Calu3 (cell line): ENCODE measurements at places on chromosomes 6 and 20. TPM values are rescaled to one million over a fixed set of nuclear protein-coding genes. Genes with fewer than 3 reads are reported as not detected.

Gene BPI
- not detected in 2 replicates for total RNA-seq

- no peak for DNase-seq
Measured at GRCh38 chr6:31658158-31658688, 2.4 kb downstream of the C6orf47 start.

GRCh38 chr6:110876806-110877564 is 2.4 kb downstream of the AMD1 start:
- no peak for DNase-seq

- no peak for DNase-seq
Measured at GRCh38 chr6:116922853-116923548, 46.0 kb downstream of the RFX6 start.

Gene NOX3
- total RNA-seq, result not detected in 2 replicates

Gene AGPAT4
- total RNA-seq, result 8.7 and 11.3 TPM in 2 replicates

DNA sequence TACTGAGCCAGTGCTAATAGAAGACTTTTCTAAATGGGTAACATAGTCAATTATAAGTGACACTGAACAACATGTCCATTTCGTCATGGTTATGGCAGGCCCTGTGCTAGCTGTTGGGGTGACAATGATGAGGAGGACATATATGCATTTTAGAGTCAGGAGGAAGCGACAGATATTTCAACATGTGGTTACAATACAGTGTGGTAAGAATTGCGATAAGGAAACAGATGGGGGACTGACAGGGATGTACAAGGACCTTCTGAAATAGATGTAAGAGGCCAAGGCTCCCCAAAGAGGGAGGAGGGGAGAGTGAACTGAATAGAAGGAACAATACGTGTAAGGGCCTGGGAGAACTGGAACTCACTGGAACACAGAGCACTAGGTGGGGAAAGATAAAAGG is 11.7 kb downstream of the MMP24 start:
- no peak for DNase-seq

DNA sequence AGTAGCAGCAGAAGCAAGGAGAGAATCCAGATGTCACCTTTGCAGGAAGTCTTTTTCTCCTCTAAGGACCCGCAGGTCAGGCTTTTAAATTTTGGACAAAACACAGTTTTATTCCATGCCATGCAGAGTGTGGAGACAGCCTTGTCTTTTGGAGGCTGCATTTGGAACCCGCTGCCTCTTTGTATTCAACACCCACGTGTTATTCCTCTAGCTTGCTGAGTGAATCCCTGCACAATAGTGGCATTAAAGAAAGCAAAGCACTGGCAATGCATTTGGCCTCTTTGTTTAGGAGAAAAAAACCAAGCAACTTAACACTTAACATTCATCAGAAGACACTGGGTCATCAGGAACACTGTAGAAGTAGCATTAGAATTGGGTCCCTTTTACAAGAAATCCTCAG is 43.5 kb downstream of the TFAP2B start:
- no peak for DNase-seq

Gene NKAPL
- not detected in 2 replicates for total RNA-seq

Gene BFSP1
- total RNA-seq, result 0.81 and 0.94 TPM in 2 replicates

DNA sequence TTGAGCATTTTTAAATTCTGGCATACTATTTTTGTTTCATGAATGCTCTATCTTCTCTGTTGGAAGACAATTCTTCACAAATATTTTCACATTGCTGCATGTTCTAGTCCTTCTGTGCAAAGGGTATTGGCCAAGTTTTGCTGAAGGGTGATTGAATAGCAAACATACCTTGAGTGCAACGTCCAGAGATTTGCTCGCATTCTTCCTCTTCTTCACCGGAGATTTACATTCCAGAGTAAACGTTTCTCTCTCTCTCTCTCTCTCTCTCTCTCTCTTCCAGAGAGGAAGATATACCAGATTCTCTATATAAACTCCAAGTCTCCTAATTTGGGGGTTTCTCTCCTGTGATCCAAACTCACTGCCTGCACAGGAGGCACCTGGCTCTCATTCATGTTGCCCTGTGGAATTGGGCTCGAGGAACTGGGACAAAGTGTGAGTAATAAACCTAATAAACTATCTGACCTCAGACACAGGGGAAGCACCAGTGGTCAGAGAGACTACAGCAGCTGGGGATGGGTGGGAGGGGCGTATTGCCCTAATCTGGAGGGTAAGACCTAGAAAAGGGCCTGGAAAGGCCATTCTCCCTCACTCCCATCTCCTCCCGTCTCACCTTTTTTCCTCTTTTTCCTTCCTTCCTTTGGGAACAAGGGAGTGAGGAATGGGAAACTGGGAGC is 1.1 kb upstream of the TREML1 start:
- no peak for DNase-seq

Gene TMEM63B
- 84.2 and 86.8 TPM in 2 replicates for total RNA-seq

DNA sequence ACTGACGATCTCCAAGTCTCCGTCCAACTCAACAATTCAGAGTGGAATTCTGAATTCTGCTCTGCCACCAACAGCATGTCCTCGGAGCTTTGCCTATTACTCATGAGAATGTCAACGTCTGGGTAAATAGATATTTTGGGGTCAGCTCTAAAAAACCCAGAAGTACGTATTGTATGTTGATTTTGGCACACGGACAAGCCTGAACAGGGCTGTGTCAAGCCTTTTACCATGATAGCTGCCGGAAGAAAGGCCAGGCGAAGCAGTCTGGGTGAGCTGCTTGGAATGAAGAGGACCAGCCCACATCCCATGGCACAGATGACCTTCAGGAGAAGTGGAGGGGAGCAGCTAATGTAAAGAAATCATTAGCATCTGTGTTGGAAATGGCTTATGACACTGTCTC is 88.0 kb upstream of the JAG1 start:
- DNase-seq, result peak; percentile 28

DNA sequence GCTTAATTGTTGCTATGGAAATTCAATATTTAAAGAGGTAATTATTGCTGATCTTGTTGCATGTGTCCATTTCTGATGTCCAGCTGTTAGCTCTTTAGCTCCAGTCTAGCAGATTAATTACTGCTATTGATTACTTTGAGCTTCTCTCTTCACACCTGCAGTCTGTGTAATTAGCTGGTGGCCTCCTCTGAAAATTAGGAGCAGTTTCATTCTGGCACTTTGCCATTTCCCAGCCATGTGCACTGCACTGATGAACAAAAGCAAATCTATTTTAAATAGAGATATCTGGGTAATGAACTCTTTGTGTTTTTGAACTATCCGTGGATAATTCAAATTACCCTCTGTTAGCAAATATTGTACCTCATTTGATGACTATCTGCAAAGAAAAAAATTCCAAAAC is 275.9 kb downstream of the RNF144B start:
- no peak for DNase-seq

- no peak for DNase-seq
Measured at GRCh38 chr6:39037707-39038106, 10.9 kb upstream of the GLP1R start.
